SK-N-SH treated with all-trans-retinoic acid at 6 μM for 48 hours (cell line): ENCODE measurements at places on chromosomes 12 and 14.
A peak's percentile ranks its signal among the peaks of the same experiment; 100 is the strongest.

- ATAC-seq, result no peak
Measured at GRCh38 chr14:20441461-20441860, 5.5 kb upstream of the KLHL33 start.

- no peak for ATAC-seq
Measured at GRCh38 chr12:69386921-69387320, 27.4 kb downstream of the YEATS4 start.

- ATAC-seq, result no peak
Measured at GRCh38 chr12:65660096-65660495, 164.2 kb upstream of the HMGA2 start.

DNA sequence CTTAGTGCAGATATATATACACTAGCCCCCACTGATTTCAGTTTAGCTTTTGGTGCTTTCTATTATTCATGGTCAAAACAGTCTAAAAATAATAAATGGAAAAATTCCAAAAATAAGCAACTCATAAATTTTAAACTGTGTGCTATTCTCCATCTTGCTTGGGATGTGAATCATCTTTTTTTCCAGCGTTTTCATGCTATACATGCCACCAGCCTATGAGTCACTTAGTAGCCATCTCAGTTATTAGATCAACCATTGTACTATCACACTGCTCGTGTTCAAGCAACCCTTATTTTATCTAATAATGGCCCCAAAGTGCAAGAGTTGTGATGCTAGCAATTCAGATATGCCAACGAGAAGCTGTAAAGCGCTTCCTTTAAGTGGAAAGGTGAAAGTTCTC is 73.9 kb upstream of the KRR1 start:
- ATAC-seq, result peak; percentile 99
